ENCODE measurements at places on chromosomes 4 and X.
A peak's percentile ranks its signal among the peaks of the same experiment; 100 is the strongest.

DNA sequence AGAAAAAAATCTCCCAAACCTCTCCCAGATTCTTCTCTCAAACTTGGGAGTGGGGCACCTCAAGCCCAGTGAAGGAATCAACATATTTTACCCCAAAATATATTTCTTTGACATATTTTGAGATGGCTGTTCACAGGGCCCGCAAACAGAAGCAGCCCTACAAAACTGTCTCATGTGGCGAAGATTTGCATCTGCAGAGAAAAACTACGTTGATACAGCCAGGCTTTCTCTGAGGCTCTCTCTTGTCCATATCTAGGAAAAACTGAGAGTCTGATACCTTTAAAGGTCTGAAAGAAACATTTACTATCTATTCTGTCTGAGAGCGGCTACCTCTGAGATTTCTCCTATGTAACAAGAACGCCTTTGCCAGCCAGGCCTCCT is 23.3 kb upstream of the TMSB4X start:
- DNase-seq = no peak

- DNase-seq = no peak
These were observed 109.8 kb upstream of the PCDH7 start for GRCh38 chr4:30610361-30610760.

- peak; percentile 89 for DNase-seq
These were observed 153.8 kb upstream of the AGA start for GRCh38 chr4:177596035-177596434.

GRCh38 chrX:54281676-54282075 is 76.2 kb downstream of the WNK3 start:
- no peak for DNase-seq

DNA sequence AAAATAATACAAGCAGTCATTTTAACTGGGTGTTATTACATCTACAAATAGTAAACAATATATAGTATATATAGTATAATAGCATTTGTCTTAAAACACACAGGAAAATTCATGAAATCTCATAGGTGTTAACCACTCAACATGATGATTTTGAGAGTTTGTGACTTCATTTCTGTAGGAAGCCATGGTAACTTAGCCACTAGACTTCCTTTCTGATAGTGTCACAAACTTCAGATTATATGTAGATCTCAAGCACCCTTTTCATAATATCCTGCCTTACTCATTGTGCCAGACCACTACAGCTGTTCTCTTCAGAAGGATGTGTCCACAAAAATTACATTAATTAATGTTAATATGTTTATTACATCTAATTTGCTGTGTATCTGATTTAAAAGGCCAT is 1250.6 kb downstream of the ADGRL3 start:
- no peak for DNase-seq

GRCh38 chr4:126955292-126956183 is 677.2 kb upstream of the INTU start:
- DNase-seq = no peak

GRCh38 chr4:54708339-54709279 is 50.9 kb downstream of the KIT start:
- DNase-seq = no peak

- peak; percentile 90 for DNase-seq
These were observed 665 bp downstream of the TIGD2 start for GRCh38 chr4:89111833-89112563.

- peak; percentile 46 for DNase-seq
These were observed 12.7 kb downstream of the MGARP start for GRCh38 chr4:139267301-139267700.

GRCh38 chr4:17701138-17701839 is 80.1 kb downstream of the FAM184B start:
- no peak for DNase-seq

DNA sequence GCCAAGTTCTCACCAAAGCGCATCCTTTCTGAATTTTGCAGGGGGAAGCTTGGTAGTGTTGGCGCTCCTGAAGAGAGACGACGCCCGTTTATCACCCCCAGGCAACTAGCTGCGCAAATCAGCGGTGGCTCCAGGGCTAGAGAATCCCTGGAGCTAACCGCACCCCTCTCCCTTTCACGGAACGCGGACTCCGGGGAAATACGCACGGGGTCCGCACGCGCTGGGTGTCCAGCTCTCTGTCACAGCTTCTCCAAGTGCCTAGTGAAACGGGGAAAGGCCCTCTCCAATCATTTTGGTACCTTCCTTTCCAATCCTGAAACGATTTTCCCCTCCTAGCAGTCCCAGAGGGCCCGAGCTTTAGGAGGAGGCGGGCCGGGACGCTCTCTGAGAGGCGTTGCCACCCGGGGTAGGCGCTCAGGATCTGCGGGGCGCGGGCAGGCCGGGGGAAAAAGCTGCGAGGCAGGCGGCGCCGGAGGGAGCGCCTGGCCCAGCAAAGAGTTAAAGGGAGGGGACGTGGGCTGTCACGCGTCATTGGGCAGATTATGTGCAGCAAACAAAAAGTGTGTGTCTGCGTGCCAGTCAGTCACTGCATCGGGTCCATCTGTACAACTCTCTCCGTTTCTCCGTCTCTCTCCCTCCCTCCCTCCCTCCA is at the start of gene PRDM8:
TSS of gene PRDM8 (plus strand) at position 582 of the 652 bp plus-strand sequence. CDS start 2,578 bp downstream, outside the sequence.
- no peak for DNase-seq

- DNase-seq = no peak
These were observed 122.9 kb upstream of the GPC4 start for GRCh38 chrX:133538148-133538547.

GRCh38 chr4:96139251-96139929 is 299.5 kb downstream of the PDHA2 start:
- no peak for DNase-seq

DNA sequence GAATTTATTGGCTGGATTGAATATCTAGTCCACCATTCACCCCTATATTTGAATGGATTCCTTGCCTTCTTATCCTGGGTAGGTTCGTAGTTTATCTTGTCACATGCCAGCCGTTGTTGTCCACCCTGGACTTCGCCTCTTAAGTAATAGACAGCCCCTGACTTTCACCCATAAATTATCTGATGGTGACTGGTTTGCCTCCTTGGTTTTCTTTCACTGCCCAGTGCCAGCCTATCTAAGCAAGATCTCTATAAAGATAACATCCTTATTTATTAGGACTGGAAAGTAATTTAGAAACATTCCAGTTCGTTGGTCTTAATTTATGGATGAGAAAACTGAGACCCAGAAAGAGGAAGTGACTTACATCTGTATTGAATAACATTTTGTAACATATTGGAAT is 410.3 kb downstream of the RPA4 start:
- DNase-seq = no peak

DNA sequence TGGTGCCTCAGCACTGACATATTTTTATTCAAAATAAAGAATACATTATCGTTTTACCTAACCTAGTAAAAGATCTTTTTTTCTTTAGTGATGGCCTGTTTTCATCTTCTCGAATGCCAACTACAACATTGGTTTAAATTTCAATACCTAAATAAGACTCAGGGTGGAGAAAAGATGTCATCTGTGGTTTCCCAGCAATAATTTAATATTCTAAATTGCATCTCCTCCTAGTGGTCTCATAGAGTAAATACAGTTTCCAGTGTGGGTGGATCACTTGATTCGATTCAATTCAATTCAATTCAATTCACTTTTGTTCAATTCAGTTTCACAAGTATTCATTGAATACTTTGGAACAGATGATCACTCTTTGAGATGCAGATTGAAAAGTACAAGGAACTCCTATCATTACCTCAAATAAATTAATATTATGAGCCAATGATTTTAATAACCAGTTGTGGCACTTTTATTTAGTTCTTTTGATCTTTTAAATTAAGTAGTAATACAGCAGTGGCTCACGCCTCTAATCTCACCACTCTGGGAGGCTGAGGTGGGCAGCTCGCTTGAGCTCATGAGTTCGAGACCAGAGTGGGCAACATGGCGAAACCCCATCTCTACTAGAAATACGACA is 427.2 kb downstream of the FAT4 start:
- DNase-seq = no peak

GRCh38 chr4:69731847-69732246 is 28.6 kb downstream of the SULT1B1 start:
- DNase-seq = no peak

DNA sequence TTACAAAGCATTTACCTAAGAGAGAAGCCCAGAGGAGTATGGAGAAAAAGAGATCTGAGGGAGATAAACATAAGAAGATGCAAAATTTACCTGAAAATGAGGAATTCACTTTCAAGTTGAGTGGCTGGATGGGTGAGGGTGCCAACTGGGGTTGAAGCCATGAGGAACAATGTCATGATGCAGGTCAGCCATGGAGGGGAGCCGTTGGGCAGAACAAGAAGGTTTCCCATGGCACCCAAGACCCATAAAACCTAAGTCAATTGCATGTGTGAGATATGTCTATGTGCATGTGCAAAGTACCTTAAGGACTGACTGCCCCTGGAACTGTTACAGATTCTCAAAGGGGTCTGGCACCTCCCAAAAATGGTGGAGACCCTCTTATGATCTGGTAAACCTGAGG is 46.6 kb upstream of the PRRG1 start:
- no peak for DNase-seq

GRCh38 chr4:185243879-185244278 is 34.5 kb downstream of the SNX25 start:
- DNase-seq = no peak

DNA sequence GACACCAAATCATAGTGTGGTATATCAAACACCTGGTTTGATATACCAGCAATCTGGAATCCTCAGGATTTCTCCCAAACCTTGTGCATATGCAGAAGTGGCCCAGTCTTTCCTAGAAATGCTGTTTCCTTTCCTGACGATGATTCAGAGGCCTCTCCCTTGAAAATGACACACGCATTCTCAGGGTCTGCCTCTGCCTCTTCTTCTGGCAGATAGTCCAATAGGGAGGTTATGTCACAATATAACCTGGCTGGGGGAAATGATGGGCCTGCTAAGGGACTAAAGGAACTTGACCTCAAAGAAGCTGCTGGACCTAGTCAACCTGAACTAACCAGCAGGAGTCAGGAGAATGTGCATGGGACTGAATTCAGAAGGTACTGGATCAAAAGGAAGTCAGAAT is 435.2 kb downstream of the IDS start:
- no peak for DNase-seq

GRCh38 chrX:70549429-70549828 is 104.8 kb downstream of the DLG3 start:
- no peak for DNase-seq

GRCh38 chrX:103791228-103791627 is 14.6 kb downstream of the PLP1 start:
- DNase-seq = peak; percentile 2

- no peak for DNase-seq
These were observed 4.5 kb upstream of the PDE6B start for GRCh38 chr4:620851-621261.

DNA sequence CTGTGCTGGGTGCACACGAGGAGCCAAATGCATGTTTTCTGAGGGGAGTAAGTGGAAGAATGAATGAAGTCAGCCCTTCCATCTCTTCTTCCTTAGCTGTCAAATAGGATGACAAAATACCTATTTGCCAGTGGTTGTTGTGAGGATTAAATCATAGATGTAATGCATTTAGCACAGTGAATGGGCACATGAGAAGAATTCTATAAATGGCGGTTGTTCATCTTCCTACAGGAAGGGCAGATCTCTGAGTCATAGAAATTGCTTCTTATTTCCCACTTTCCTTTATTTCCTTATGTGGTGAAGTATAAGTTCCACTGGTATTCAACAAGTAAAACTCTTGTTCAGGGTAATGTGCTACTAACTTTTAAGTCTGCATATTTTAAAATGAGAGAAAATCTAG is 83.1 kb downstream of the SORBS2 start:
- DNase-seq = no peak

GRCh38 chr4:107837317-107837716 is 12.6 kb downstream of the SGMS2 start:
- no peak for DNase-seq

GRCh38 chr4:147617841-147618691 is 869 bp downstream of the TMEM184C start:
- no peak for DNase-seq

DNA sequence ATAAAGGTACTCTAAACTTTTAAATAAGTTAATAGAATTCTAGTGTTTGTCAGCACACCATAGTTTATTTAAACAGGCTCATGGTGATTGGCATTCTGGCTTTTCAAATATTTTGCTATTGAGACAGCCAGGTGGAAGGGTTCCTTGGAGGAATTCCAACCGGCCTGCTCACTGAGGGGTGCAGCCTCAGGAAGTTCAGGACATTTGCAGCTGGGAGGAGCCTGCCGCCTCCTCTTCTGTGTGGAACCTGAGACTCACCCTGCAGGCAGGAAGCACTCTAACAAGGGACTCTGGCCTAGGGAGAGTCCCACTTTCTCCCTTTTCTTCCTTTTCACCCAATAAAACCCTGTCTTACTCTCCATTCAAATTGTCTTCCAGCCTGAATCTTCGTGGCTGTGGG is 1328.0 kb downstream of the FSTL5 start:
- no peak for DNase-seq

DNA sequence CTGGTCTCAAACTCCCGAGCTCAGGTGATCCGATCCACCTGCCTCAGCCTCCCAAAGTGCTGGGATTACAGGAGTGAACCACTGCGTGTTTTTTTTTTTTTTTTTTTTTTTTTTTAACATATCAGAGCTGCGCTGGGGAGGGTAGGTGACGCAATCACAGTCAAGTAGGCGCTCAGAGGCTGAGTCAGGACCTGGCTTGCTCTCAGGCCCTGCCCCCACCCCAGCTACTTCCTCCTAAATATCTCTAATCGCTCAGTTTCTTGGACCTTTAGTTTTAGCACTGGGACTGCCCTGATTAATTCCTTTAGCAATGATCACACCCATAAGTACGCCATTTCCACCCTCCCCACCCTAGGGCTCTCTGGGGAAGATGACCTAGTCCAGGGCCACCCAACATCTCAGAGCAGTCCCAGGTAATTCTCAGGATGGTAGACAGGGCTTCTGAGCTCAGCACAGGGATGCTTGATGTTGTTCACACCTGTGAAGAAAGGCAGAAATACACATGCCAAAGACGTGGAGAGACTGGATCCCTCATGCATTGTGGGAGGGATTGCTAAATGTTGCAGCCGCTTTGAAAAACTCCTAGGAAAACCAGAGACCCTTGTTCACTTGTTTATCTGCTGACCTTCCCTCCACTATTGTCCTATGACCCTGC is 50.2 kb downstream of the DDX3X start:
- DNase-seq = peak; percentile 77

- no peak for DNase-seq
These were observed 686.0 kb downstream of the ADGRL3 start for GRCh38 chr4:61886131-61886530.

- no peak for DNase-seq
These were observed 275.6 kb downstream of the LDB2 start for GRCh38 chr4:16622826-16623225.

GRCh38 chrX:129983575-129984110 is 1.2 kb downstream of the BCORL1 start:
- DNase-seq = no peak

- no peak for DNase-seq
These were observed 152.3 kb downstream of the AMELX start for GRCh38 chrX:11445540-11445939.

Measured in trophoblast cell (in vitro differentiated cells and primary cell).